ENCODE measurements at places on chromosomes 1 and 21.

- peak; percentile 70 for DNase-seq
These were observed 70.3 kb upstream of the CAMK1G start for GRCh38 chr1:209513226-209513625.

DNA sequence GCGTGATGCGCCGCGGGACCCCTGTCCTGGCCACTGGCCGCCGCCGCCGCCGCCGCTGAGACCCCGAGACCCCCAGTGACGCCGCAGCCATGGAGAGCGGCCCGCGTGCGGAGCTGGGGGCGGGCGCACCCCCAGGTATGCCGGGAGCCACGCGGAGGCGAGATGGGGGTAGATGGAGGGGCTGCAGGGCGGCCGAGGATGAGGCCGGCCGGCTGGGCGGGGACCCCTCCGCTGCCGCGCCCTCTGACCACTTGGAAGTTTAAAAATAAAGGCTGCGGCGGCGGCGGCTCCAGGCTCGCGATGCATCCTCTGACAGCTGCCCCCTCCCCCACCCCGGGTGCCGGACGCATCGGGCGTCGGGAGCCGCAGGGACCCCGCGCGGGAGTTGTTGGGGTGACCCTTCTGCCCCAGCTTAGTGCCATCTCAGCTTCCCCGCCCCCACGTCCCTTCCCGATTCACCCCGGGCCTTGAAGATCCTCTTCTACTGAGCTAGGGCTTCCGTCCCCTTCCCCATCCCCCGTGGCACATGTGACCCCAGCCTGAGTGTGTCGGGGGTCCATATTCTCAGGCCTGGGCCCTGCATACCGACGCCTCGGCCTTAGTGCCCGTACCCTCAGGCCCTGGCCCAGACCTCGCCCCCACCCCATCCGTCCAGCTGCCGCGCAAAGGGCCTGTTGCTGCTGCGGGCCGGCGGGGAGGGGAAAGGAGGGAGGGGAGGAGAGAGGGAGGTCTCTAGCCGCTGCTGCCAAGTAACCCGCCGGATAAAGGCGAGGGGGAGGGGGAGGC lies 562 bp downstream of the MAP7D1 start:
- peak; percentile 91 for DNase-seq

DNA sequence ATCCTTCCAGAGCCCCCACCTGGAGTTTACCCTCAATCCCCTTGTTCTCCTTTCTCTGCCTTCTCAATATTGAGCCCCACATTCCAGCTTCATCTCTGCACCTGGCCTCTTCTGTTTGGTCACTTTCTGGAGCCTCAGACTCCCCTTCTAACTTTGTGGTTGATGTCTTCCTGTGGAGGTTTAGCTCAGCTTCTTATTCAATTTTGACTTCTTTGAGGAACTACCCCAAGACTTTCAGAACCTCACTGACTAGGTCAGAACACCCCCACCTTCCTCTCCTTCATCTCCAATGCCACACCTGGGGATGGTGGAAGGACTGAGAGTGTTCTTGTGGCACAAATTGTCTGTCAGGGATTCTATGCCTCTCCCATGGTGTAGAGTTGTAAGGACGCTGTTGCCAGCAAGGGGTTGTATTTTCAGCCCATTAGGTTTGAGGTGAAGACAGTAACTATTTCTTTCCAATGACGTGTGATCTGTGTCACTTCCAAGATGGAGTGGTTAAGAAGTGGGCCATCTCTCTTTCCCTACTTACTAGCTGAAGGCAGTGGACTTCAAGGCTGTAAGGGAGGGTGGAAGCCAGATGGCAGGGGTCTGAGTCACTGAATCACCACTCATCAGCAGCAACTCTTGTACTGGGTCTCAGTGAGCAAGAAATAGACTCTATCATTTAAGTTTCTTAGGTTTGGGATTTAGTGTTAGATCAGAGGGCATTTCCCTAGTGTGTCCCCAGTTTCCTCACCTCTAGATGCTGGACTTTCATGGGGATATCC lies 80.6 kb downstream of the PAPPA2 start:
- no peak for DNase-seq

DNA sequence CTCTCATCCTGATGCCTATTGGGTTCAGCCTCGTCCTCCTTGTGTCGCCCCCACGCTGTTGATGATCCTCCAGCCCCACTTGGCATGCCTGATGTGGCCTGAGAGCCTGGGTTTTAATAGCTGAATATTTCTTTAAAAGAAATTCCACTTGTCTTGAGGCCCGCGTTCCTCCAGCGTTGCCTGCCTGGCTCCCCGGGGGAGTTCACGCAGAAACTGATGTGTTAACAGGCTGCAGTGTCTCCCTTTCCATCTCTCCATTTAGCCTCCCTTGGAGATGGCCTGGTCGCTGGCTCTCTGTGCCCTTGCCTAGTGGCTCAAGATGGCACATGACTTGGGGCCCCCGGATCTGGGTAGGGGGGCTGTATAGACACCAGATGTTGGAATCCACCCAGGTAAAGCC lies 9.5 kb downstream of the ACTL8 start:
- no peak for DNase-seq

DNA sequence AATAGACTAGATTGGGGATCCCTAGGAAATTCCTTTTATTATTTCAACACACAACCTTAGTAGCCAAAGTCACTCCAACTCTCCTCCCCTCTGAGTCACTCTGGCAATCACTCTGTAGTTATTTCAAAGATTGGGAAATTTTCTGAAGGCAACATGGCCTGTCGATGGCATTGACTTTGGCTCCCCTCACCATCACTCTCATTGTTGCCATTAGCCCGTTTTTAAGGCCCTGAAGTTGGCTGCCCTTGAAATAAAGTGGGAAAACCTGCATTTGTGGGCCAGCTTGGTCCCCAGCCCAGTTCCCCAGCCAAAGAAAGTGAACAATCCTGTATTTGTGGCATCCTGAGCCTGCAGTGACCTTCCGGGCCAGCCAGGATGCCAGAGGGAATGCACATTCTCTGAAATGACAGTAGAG lies 52.5 kb downstream of the CDC7 start:
- no peak for DNase-seq

DNA sequence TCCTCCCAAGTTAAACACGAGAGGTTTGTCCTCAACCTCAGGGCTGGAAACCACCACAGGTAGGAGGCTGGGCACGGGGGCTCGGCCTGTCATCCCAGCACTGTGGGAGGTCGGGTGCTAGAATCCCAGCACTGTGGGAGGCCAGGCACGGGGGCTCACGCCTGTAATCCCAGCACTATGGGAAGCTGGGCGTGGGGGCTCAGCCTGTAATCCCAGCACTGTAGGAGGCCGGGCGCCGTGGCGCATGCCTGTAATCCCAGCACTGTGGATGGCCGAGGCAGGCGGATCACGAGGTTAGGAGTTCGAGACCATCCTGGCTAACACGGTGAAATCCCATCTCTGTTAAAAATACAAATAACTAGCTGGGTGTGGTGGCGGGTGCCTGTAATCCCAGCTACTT lies 6.7 kb upstream of the CDK11A start:
- DNase-seq = no peak

DNA sequence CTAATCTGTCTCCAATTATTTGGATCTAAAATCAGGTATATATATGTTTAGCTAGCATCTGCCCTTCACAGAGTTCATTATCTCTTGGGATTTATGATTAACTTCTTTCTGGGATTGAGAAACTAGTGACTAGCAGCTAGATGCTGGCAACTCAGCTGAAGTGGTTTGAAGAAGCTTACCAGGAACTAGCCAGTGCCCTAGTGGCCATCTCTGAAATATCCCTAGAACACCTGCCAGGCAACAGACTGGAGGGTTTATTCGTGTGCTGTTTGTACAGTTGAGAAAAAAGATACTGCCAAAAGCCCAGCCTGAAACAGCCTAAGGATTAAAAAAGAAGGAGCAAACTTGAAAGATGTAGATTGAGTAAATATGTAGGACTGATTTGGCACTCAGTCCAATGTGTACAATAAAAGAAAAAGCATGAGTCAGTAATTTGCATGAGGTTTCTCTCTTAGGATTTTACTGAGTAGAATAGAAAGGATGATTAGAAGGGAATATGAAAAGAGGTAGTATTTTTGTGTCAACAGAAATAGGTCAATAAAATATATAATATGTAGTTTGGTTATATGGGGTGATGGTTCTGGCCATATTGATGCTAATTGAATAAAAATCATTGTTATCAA lies 1144.6 kb upstream of the ADGRL2 start:
- peak; percentile 80 for DNase-seq

GRCh38 chr1:203033287-203033686 lies 7.0 kb downstream of the PPFIA4 start:
- DNase-seq = no peak

DNA sequence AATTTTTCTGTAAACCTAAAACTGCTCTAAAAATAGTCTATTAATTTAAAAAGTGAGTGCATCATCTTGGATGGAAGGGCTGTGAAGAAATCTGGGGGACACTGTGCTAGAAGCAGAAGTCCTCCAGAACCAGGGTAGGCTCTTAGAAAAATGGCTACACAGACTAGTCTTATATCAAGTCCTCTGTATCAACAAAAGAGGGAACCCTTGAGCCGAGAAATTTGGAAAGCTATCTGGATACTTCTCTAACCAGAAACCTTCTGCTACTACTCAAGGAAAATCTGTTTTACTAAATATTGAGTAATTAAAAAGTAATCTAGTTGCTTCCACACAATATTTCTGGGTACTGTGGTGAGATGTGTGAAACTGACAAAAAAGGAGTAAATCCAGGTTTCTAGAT lies 92.1 kb downstream of the WDR3 start:
- DNase-seq = no peak
